ENCODE measurements at places on chromosomes 6 and 20. TPM values are rescaled to one million over a fixed set of nuclear protein-coding genes. Genes with fewer than 3 reads are reported as not detected.
A peak's percentile ranks its signal among the peaks of the same experiment; 100 is the strongest.

Gene CD109
- total RNA-seq: 25.2 TPM

Gene ARHGAP18
- 110 TPM for total RNA-seq

Gene PRDM1
- total RNA-seq: 9.5 TPM

Gene OR12D3
- total RNA-seq: not detected

Gene ARFRP1
- 46.9 TPM for total RNA-seq

Gene CST1
- not detected for total RNA-seq

Gene MUCL3
- total RNA-seq: not detected

Gene CGA
- not detected for total RNA-seq

Gene BNIP5
- total RNA-seq: not detected

Gene OR2B6
- total RNA-seq: not detected

- peak; percentile 13 for DNase-seq
Observed at GRCh38 chr6:143400258-143401067, 50.0 kb downstream of the ADAT2 start.

- DNase-seq: no peak
Observed at GRCh38 chr6:63610944-63611343, 24.7 kb upstream of the PHF3 start.

- DNase-seq: peak; percentile 82
Observed at GRCh38 chr20:33832103-33832804, 21.1 kb downstream of the CHMP4B start.

GRCh38 chr20:53599378-53599777 lies 5.7 kb upstream of the ZNF217 start:
- DNase-seq: no peak

GRCh38 chr20:4369798-4370124 lies 351.9 kb upstream of the PRND start:
- DNase-seq: peak; percentile 73

DNA sequence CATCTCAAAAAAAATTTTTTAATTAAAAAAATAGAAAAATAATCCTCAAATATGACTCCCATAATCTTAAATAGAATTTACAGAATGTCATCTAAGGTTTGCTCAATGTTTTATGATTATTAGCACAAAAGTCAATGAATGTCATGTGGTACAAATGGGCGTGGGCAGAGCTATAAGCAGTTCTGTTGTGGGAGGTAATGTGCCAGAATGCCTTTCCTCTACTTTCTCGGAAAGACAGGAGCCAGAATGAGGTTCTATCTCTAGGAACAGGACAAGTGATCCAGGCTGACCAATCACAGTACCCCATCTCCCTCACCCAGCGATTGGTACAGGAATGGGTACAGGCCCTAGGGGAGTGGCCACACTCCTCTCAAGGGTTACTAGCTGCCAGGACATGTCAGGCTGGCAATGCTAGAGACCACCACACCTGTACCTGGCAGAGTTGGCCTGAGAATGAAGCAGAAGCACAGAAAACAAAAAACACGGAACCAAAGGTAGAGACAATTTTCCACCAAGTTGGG lies 15.1 kb downstream of the RALGAPA2 start:
- DNase-seq: no peak

GRCh38 chr20:38947931-38948362 lies 14.2 kb upstream of the DHX35 start:
- DNase-seq: no peak

DNA sequence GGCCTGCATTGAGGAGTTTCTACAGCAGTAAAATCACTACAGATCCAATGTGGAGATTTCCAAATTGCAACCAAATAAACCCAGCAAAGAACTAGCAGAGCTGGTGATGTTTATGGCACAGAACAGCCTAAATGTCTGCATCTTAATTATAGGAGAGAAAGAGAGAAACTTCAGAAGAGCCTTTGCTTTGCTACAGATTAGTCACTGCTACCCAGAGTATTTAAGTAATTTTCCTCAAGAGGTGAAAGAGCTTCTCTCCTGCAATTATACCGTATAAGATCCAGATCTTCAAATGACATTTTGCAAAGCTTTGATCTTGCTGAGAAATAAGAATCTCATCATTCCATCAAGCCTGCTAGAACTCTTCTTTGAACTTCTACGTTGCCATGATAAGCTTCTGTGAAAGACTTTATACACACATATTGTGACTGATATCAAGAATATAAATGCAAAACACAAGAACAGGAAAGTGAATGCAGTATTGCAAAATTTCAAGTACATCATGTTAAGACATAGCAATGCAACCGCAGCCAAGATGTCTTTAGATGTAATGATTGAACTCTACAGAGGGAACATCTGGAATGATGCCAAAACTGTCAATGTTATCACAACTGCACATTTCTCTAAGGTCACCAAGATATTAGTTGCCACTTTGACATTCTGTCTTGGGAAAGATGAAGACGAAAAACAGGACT lies 48.0 kb downstream of the MKKS start:
- no peak for DNase-seq

DNA sequence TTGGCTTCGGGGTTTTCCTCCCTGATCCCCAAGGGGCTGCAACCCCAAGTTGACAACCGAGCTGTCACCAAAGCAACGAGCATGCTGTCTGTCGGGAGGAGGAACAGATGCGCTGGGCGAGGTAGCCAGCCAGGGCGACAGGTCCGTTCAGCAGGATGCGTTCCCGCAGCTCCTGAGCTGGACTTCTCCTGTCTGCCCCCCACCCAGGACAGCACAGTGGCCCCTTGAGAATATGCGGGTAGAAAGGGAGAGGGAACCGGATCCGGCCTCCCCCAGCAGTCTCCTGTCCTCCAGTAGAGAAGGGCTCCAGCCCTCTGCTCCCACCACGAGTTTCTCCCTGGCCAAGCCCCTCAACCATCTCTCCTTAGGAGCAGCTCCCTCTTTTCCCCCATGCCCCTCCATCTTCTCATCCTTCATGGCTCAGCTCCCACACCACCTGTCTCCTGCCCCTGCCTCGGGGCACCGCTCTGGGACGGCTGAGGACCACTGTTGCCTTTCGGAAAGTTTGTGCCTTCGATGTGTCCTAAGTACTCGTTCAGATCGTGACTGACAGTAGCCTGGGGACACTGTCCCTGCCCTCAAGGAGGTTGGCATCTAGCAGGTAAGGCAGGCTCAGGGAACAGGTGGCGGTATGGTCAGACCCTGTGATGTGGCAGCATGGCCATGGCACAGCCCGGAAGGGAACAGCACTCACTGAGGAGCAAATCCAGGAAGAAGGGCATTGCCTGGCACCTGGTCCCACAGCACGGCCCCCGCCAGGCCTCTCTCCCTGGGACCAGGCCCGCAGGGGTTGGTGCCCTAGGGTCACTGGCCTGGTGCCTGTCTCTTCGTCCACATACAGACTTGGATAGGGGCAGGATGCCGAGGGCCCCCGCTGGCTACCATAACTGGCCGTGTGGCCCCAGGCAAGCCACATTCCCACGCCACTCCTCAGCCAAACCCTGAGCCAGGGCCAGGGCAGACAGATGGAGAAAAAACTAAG lies 96.3 kb downstream of the ASXL1 start:
- no peak for DNase-seq

DNA sequence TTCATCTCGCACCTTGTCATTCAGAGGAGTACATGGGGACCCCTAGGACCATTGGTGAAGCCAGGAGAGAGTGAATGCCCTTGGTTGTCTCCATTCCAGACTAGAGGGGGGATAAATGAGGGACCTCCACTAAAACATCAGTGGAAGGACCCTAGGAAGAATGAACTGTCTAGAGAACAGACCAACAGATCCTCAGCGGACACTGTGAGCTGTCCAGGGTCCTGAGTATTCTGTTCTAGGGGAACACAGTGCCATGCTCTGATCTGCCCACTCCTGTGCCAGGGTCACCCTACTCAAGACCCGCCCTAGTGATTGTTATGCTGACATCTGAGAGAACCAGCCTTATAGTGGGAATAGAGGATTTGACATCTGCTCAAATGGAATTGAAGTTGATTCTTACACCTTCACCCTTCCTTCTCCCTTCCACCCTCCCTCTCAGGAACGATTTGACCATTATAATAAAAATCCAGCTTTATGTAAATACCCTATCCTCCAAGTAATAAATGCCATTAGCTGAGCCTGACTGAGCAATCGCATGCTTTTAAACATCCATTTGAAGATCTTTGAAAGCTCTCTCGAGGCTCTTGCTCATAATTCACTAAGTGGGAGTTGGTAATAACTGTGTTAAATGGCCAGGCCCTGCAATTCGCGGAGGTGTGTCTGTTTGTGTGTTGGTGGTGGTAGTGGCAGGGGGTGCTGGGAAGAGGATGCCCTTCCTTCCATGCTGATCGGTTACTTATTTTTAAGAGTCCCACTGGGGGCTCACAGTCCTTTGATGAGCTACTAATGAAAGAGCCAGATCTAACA lies 43.6 kb upstream of the SLC32A1 start:
- DNase-seq: peak; percentile 65

DNA sequence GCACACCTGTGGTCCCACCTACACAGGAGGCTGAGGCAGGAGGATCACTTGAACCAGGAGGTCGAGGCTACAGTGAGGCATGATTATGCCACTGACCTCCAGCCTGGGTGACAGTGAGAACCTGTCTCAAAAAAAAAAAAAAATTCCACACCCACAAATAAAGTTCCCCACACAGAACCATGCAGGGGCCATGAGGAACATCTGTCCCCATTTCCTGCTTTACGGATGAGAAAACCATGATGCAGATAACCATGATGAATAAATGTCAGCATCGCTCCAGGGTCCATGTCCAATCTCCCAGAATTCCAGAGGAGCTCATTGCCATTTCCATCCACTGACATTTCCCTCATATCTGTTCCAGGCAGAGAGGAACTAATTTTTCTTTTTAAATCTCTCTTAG lies 16.9 kb upstream of the AGPAT4 start:
- no peak for DNase-seq

DNA sequence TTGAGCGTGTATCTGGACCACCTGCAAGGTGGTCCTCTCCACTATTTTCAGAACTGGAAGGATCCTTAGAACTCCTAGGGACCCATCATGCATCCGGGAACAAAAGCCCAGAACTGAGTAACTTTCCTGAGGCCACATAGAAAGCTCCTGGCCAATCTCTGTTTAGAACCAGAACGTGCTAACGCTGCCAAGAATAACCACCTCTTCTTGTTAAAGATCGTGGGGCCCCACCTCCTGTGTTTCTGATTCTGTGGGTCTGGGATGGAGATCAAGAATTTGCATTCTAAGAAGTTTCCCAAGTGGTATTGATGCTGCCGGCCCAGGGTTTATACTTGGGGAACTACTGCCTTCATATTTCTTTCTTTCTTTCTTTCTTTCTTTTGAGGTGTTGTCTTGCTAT lies 13.3 kb downstream of the CD40 start:
- peak; percentile 31 for DNase-seq

- no peak for DNase-seq
Observed at GRCh38 chr6:152859225-152859624, 108.6 kb downstream of the VIP start.

- no peak for DNase-seq
Observed at GRCh38 chr20:50449738-50450492, 60.3 kb upstream of the PTPN1 start.

DNA sequence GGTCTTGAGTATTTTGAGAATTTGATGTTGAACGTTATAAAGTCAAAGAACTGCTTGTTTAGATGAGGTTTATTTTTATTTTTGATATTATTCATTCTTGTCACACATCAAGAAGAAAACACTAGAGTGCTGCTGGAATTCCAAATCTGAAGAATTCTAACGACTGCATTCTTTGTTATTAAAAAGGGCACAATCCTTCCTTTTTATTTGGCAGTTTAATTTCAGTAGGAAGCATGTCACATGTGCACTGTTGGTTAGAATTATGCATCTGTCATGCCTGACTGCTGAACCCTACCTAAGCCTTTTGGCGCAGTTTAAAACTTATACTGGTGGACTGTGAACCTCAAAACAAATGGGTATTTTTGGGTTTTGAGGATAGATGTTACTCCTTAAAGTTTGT lies 4.0 kb downstream of the ID4 start:
- DNase-seq: no peak

- no peak for DNase-seq
Observed at GRCh38 chr20:52985687-52986086, 13.5 kb downstream of the TSHZ2 start.

DNA sequence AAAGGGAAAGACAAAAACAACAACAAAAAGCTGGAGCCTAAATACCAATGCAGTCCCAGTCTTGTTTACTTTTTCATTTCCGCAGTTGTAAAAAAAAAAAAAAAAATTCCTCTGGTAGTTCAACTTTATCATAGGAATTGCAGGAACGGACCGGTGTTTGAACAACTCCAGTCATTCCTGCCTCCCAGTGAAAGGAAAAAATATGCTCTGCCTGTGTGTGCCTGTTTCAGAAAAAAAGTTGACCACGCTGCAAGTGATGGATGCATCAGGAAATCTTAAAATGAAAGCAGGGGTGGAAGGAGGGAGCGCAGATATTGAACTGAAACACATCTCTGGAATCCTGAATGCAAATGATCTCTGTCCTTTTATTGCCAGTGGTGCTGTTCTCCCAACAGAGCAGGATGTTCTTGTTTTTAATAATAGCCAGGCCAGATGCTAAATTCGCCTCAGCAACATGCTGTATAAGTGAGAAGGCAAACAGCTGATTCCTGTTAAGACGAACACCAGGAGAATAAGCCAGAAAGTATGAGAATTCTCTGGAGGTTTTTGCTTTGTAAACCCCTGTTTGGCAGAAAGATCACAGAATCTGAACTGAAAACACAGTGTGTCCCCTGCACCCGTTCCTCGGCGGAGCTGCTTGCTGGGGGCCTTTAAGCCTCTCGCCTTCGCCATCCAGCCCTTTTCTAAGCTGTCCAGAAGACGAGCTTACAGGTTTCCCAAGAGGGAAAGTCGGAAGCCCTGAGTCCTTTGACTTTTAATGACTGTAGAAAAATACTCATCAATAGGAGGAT lies 178.4 kb upstream of the SUPT3H start:
- no peak for DNase-seq

DNA sequence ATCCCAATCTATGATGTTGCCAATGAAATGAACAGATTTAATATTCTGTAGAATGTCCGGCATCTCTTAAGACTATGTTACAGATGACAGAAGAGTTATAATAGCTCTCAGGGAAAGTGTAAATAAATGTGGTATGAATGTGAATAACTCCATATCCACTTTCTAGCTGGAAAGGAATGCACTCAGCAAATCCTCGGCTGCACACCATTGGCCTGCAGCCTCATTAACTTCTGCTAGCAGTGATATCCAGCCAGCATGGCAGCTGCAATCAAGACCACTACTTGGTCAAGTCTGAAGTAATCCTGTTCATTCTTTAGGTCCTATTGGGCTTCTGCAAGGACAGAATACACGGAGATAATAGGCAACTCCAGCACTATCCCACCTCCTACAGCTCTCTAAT lies 17.3 kb upstream of the MICA start:
- no peak for DNase-seq

- no peak for DNase-seq
Observed at GRCh38 chr6:122649701-122650100, 39.5 kb downstream of the PKIB start.

GRCh38 chr6:155795173-155795796 lies 339.6 kb upstream of the NOX3 start:
- no peak for DNase-seq

GRCh38 chr20:50354721-50355589 lies 155.2 kb upstream of the PTPN1 start:
- DNase-seq: no peak

DNA sequence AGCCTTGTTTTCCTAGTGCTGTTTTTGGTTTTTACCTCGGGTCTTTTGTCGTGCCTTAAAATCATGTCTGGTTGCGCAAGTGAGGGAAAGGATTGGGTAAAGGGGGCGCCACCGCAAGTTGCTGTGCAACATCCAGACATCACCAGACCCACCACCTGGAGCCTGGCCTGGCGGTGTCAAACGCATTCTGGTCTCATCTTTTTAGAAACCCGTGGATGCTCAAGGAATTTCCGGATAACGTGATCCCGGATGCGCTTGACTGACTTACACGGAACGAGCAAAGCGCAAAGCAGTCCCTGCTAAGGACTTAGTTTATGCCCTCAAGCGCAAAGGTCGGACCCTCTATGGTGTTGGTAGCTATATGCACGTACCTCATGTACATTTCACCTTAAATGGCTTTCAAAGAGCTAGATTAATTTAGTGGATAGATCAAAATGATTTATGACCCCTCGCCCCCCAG lies 105.2 kb downstream of the OR2B2 start:
- DNase-seq: peak; percentile 42

All from dermis blood vessel endothelial cell (primary cell).